ENCODE measurements at places on chromosomes 5 and 9.

- no peak for DNase-seq
Measured at GRCh38 chr5:22780756-22781155, 72.4 kb downstream of the CDH12 start.

GRCh38 chr9:136726631-136727191 is 14.3 kb downstream of the DIPK1B start:
- DNase-seq: peak; percentile 69

DNA sequence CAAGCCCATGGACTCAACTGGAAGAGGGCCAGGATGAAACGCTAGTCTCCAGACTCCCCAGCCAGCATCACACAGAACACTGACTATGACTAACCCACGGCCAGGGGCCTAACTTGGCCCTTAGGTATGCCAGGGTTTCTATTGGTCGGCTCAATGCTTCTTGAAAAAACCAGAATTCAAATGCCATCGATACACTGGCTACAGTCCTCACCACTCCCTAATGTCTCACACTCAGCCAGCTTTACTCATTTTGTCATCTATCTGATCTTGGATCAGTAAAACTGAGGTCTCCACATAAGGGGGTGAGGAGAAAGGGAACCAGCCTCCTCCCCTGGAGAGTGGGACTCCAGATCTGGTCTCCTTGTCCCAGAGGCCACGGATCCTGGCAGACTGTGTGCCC is 59.5 kb upstream of the FUBP3 start:
- no peak for DNase-seq

GRCh38 chr9:81590688-81591087 is 98.7 kb downstream of the TLE1 start:
- no peak for DNase-seq

DNA sequence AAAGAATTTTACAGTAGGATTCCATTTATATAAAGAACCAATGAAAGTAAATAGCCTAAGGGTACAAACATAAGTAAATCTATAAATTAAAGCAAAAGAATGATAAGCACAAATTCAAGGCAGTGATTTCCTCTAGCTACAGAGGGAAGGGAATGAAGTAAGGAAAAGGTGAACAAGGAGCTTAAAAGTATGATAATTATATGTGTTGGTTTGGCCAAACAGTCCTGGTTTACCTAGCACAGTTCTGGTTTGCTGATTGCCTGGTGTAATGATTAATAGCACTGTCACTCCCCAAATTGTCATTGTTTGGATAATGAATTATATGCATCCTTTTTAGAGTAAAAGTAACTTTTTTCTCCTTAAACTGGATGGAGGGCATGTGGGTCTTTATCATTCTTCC is 15.0 kb upstream of the TMEM161B start:
- no peak for DNase-seq

DNA sequence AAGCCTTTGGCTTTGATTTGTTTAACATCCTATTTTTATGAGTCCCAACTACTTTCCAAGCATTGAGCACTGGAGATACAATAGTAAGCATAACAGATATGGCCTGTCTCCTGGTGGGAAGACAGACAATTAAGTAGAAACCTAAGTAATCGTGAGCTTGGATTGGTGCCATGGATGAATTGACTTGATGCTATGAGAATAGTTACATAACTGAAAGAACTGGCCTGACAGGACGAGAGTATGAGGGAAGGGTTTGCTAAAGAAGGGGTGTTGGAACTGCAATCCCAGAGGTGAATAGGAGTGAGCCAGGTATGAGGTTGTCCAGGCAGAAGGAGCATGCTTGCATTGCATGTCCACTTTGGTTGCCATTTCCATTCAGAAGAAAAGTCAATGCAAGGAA is 52.4 kb downstream of the GPR21 start:
- DNase-seq: no peak

- DNase-seq: no peak
Measured at GRCh38 chr5:69416180-69416579, 1.3 kb downstream of the MARVELD2 start.

DNA sequence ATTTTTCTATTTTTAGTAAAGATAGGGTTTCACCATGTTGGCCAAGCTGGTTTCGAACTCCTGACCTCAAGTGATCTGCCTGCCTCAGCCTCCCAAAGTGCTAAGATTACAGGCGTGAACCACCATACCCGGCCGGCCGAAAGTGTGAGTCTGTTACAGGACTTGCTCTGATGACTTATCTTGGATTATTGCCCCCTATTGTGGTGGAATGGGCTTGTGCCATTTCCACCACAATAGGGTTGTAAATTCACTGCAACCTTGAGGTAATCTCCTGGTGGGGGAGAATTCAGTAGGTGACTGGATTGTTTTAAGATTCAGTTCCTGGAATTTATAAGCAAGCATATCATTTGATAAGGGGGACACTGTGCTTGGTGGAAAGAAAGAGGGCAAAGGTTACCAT is 15.0 kb upstream of the HMGCR start:
- DNase-seq: no peak

- no peak for DNase-seq
Measured at GRCh38 chr5:54243483-54244080, 66.8 kb downstream of the ARL15 start.

DNA sequence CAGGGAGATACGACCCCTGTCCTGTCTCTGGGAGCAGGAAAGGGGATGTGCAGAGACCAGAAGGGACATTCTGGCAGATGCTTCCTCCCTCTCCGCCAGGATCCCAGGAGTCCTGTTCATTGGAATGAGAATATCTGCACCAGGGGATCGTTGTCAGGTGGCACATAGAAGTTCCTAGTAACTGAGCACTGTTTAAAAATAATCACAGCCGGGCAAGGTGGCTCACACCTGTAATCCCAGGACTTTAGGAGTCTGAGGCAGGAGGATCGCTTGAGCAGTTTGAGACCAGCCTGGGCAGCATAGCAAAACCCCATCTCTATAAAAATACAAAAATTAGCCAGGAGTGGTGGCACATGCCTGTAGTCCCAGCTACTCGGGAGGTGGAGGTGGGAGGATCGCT is 12.3 kb downstream of the SARDH start:
- peak; percentile 41 for DNase-seq

- no peak for DNase-seq
Measured at GRCh38 chr9:135033487-135033886, 54.0 kb upstream of the OLFM1 start.

DNA sequence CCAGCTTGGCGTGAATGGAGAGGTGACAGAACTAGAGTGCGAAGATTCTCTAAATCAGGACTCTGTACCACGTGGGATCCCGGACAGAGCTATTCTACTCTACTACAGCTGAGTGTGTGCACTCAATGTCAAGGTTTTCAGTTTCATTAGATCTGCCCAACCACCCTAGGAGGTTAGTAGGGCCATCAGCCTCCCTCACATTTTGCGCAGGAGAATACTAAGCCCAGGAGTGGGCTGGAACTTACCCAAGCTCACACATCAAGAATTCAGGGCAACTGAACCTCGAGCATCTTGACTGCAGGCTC is 68.3 kb upstream of the TBC1D2 start:
- no peak for DNase-seq

- DNase-seq: no peak
Measured at GRCh38 chr5:156513123-156513815, 186.3 kb downstream of the SGCD start.

GRCh38 chr9:137411645-137412380 is 11.1 kb downstream of the EXD3 start:
- DNase-seq: peak; percentile 75

- DNase-seq: no peak
Measured at GRCh38 chr5:40171971-40172370, 507.7 kb upstream of the PTGER4 start.

DNA sequence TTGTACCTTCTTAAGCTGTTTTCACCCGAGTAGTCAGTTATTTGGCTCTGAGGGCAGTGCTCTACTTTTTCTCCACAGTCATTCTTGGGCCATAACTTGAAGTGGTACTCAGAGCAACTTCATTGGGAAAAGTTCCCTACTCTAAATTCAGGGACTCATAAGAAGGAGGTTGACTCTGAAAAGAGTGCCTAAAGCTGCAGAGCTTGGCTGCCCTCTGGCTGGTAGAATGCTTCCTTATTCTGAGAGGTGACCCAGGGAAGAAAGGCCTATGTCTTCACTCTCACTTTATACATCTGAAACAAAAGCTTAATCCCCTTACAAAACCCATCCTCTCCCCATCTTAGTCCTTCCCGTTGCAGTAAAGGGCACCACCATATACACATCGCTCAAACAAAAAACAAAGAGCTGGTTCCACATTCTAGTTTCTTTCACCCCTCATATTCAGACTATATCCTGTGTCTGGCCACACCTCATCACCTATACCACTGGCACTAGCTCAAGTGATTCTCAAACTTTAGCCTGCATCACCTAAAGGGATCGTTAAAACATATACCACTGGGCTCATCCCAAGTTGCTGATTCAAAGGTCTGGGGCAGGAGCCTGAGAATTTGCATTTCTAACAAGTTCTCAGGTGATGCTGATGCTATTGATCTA is 7.9 kb downstream of the IGIP start:
- peak; percentile 28 for DNase-seq

- DNase-seq: no peak
Measured at GRCh38 chr5:74801197-74801596, 34.1 kb downstream of the NSA2 start.

DNA sequence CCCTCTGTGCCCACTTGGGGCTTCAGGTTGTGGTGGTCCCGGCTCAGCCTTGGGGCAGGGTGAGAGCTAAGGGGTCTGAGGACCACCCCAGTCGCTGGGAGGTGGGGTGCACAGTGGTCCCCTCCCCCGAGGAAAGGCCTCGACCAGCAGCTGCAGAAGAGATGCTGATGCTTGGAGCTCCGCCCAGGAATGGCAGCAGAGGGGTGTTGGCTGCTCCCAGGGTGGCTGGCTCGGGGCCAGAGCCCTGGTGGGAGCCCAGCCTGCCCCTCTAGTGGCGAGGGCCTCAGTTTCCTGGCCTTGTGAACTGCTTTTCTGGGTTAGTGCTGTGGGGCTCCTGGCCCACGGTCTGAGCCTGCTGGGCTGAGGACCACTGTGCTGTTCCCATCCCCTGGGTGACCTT is 1.2 kb downstream of the DIPK1B start:
- DNase-seq: no peak

- no peak for DNase-seq
Measured at GRCh38 chr5:72238712-72239445, 81.2 kb downstream of the MRPS27 start.

DNA sequence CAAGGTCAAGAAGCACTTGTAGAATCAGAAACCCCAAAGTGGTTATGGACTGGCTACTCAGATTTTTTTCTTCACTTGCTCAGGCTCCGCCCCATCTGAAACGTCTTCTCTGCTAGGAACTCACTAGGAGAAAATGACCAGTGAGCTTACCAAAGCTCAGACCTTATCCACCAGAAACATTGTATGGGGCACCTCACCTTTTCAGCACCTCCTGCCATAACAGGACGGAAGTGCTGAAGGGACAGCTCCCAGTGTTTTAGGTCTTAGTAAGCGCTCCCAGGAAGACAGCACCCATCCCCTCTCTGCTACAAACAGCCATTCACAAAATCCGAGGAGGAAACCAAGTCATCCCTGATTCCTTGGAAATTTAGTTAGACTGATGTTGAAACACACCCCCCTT is 1.2 kb upstream of the GABRA1 start:
- no peak for DNase-seq

GRCh38 chr9:136587944-136588662 is 42.3 kb upstream of the NOTCH1 start:
- no peak for DNase-seq

DNA sequence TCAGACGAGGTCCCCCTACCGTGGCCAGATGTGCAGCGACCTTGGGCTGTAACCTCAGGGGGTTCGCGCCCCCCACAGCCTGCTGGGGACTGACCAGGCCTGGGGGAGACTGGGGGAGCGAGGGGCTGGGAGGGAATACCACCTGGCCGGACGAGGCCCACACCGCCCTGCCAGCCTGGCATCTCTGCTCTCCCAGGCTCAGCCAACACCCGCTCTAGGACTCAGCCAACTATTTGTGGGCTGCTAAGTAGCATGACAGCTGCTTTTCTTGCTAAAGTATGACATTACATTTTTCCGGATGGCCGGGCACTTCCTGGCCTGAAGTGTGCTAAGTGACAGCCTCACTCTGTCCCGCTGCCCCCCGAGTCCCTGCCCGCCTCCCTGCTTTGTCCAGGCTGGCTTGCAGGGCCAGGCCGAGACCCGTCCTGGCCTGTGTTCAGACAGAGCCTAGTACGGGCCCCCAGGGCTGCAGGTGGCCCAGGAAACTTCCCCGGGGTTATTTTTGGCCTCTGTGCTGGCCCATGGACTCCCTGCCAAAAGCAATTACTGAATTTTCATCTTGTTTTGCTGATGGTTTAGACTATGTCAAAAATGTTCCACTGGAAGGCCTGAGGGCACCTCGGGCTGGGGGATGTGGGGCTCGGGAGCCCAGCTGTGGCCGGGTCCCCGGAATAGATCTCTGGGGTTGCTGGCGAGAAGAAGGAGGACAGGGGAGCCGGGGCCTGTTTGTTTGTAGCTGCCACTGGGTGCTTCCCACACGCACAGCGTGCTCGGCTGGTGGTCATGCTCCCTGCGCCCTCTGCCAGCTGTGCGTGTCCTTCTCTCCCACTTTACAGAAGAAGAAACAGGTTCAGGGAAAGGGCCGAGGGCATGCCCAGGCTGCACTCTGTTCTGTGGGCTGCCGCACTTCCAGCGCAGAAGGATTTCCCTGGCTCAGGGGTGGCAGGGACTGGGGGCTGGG is 13.4 kb upstream of the SLC2A6 start:
- DNase-seq: no peak

DNA sequence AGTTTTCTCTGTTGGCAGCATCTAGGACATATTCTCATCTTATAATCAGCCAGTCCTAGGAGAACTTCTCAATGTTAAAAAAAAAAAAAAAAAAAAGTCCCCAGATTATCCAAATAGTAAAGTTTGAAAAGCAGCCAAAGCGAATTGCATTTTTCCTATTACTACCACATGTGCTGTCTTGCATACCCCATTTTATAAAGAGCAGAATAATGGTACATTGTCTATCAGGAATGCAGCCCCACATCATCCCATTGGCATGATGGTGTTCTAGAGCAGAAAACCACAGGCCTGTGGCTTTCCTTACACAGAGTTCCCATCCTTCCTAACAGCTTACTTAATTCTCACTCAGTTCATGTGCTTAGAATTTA is 381.6 kb downstream of the TMEM38B start:
- no peak for DNase-seq

- DNase-seq: no peak
Measured at GRCh38 chr9:114259798-114260523, 62.9 kb upstream of the ORM1 start.

- DNase-seq: no peak
Measured at GRCh38 chr5:84393969-84394368, 9.3 kb upstream of the EDIL3 start.

GRCh38 chr5:81081461-81081835 is 121.3 kb downstream of the RASGRF2 start:
- DNase-seq: no peak

- no peak for DNase-seq
Measured at GRCh38 chr5:135360278-135361274, 38.5 kb downstream of the MACROH2A1 start.
